Mucosa of descending colon (tissue), 3 donors: ENCODE measurements at places on chromosomes 11 and 22. TPM values are rescaled to one million over a fixed set of nuclear protein-coding genes. Genes with fewer than 3 reads are reported as not detected.
A peak's percentile ranks its signal among the peaks of the same experiment; 100 is the strongest.

The KRTAP5-9 gene
- total RNA-seq = 1.4 TPM

GRCh38 chr11:65579291-65579690 lies 3.4 kb downstream of the EHBP1L1 start:
- peak; percentile 10 for DNase-seq

DNA sequence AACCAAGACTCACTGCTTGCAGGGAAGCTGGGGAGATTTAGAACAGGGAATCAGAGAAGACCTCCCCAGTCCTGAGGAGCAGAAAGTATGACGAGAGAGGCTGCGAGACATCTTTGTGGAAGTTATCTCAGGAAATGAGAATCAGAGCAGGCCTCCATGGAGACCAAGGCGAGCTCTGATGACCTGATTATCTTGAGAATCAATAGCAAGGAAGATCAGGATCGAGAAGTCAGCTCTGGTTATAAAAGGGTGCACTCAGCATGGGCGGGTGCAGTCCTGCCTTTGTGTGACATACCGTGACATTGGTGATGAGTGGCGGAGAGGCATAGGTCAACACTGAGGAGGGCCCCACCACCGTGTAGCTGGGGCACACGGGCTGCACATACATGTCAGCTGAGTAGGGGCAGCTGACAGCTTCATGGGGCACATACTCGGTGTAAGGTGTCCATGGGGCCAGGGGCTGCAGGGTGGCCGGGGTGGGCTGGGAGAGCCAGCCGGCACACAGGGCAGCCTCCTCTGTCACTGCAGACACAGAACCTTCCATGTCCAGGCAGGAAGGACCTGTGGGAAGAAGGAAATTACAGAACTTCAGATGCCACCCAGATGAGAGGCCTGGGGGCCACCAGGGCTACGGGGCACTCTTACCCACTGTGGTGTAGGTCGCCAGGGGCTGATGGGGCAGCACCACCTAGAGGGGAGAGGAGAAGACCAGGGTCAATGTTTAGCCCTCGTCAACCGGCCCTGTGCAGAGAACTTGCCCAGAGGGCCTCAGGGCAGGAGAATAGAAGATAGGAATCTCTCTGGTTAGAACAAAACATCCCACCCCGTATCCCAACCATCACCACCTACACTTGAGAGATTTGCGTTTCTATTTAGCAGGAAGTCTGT lies 21.7 kb downstream of the POU2AF1 start:
- no peak for DNase-seq

DNA sequence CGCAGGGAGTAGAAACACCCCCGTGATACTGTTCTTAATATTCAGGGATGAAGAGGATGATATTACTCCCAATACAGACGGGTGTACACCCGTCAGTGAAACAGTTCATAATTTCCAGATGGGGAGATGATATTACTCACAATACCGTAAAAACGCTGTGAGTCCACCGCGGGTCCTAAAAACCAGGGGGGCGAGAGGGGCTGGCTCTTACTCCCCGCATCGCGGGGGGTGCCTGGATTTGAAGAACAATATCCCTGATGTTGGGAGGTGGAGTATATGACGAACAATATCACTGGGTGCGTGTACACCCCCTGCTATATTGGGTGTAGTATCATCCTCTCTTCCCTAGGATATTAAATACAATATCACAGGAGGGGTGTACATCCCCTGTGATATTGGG lies 20.5 kb upstream of the APOL5 start:
- no peak for DNase-seq
